Muscle of leg (tissue), 16 donors: ENCODE measurements at places on chromosomes 6 and 20. TPM values are rescaled to one million over a fixed set of nuclear protein-coding genes. Genes with fewer than 3 reads are reported as not detected.

DNA sequence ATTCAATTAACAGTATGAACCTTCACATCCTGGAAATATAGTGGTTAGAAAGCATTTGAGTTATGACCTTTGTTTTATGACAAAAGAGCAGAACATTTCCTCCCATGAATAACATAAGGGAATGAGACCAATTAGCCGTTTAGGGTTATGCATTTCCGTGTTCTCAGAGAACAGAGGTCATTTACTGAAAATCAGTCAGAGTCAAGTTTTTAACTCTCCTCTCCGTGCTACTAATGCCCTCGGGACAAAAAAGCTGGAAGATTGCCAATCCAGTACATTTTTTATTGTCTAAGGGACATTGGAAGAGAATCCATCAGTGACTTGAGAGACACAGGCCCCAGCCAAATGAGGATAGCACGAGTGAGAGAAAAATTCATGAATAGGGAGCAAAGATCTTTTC is 632.7 kb downstream of the RFPL4B start:
- peak; percentile 83 for DNase-seq

DNA sequence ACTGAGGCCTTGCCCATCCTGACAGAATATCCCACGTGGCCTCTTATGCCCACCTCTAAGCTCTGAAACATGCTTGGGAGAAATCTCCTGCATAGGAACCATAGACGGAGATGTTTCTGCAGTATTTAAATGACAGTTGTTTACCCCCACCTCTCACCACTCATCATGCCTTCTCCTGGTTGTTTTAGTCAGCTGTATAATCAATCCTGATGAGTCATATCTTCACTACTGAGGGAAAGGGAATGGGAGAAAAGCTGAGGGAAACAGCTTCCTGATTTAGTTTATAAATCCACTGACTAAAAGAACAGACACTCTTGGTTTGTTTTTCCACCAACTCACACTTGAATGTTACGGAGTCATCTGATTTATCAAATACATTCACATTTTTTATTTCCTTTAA is 113.2 kb upstream of the TENT5A start:
- no peak for DNase-seq

DEK gene
- 99.6 TPM for total RNA-seq

DNA sequence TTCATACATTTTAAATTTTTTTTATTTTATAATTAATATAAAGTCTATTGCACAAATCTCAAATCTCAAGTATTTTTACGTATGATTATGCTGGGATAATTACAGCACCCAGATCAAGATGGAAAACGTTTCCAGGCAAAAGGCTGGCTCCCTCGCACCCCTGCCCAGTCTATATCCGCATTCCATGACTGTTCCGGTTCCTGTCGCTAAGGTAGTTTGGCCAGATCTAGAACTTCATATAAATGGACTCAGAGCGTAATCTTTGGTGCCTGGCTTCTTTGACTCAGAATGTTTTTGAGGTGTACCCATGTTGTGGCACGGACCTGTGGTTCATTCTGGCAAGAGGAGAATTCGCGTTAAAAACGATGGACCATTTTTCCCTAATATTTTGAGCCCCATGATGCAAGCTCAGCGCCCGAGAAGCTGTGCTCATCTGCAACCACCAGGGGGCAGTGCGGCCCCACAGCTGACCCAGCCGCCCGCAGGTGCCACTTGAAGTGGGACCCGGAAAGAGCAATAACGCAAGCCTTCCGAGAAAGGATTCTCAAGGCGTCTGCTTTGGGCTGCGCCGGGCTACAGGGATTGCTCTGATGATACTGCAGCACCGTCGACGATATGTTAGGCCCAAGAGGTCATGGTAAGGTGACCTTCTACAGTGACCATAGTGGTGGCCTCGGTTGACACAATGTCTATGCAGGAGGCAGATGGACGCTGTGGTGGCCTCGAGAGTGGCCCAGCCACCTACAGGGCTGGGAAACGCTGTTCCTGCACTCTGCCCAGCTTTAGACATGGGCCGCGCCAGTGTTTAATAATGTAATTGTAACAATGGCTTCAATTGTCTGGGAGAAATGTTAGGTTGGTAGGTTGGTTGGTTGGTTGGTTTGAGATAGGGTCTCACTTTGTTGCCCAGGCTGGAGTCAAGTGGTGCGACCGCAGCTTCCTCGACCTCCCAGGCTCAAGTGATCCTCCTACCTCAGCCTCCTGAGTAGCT is 160.1 kb downstream of the ZMYND8 start:
- DNase-seq = peak; percentile 56

GRCh38 chr6:46772016-46772415 is 21.2 kb upstream of the MEP1A start:
- DNase-seq = peak; percentile 18

- DNase-seq = no peak
Observed at GRCh38 chr20:7411075-7411474, 529.2 kb downstream of the HAO1 start.

GRCh38 chr6:158085261-158086053 is 82.6 kb downstream of the SERAC1 start:
- DNase-seq = peak; percentile 38

- peak; percentile 48 for DNase-seq
Observed at GRCh38 chr6:39166189-39166911, 51.4 kb upstream of the SAYSD1 start.
